ENCODE measurements at places on chromosomes 16 and 17.

DNA sequence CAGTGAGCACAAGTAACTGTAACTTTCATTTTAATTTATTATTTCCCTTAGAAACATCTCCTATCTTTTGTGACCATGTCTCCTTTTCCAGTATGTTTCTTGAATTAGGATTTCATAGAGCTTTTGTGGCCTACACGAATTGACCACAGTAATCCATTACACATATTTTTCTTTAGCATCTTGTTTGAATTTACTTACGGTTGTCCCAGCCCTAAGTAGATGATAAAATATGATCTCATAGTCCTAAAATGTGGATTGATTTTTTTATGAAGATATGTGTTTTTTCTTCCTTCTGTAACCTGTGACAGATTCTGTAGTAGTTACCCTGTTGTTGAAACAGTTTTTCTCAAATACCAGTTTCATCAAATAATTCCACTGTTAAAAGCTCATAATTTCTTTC, 61.5 kb downstream of the NF1 start:
- DNase-seq: no peak

DNA sequence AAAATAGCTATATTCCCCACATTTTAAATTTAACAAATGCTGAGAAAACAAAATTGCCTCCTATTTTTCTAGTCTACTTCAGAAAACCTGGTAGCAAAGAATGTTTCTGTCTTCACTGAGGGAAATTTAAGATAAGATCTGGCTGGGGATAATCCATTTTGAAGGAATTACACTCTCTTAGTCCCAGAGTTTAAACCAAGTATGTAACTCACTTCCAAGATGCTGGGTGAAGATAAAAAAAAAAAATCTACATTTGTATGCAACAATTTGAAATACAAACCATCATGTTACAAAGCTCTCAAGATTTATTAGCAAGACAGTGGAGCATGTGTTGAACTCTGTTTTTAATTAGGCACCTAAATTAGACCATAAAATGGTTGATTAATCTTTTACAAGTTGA, 5.7 kb downstream of the HS3ST3B1 start:
- no peak for DNase-seq

DNA sequence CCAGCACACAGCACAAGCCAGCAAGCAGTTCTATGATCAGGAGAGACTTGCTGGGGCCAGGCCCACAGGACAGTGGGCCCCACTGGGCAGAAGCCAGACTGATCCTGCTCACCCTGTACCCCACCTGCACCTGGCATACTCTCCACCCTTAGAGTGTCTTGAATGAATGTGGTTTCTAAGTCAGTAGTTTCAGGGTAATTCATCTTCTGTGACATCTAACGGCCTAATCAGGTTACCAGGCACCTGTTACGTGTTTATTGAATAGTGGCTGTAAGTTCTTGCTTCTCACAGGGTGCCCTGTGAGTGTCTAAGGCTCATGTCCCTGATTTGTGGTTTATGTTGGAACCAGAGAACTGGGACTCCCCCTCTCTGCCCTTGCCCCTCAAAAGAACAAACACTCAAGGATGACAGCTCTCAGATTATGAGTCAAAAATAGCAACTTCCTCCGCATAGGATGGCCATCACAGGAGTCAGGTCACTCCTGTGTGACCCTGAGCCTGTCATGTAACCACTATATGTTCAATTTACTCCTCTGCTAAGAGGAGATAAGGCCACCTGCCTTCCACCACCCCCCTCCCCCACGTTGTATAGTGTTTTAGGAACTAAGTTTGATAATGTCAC, 7.0 kb upstream of the OR2C1 start:
- DNase-seq: no peak

GRCh38 chr16:84199861-84200260, 8.9 kb downstream of the ADAD2 start:
- DNase-seq: no peak

DNA sequence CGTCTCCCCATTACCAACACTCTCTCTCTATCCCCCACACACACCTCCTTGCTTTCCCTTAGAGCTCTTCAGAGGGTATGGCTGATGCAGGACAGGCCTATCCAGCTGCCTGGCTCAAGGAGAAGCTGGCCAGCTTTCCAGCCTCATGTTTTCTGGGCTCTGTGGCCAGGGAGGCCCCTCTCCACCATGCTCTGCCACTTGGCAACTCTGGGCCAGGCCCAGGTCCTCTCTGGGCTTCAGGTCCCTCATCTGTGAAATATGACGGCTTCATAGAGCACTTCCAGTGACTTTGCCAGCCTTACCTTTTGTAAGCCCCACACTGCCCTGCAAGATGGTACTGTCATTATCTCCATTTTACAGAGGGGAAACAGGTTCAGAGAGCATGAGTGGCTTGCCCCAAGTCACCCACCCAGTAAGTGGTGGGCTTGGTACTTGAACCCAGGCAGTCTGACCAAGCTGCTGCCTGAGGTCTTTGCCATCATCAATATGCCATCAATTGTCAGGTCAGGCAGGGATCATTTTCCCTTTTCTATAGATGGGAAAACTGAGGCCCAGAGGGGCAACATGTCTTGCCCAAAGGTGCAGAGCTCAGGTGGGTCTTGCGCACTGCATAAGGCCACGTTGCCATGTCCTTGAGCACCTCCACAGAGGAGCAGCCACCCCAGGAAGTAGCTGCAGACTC, 548 bp upstream of the ADGRG5 start:
- DNase-seq: no peak

DNA sequence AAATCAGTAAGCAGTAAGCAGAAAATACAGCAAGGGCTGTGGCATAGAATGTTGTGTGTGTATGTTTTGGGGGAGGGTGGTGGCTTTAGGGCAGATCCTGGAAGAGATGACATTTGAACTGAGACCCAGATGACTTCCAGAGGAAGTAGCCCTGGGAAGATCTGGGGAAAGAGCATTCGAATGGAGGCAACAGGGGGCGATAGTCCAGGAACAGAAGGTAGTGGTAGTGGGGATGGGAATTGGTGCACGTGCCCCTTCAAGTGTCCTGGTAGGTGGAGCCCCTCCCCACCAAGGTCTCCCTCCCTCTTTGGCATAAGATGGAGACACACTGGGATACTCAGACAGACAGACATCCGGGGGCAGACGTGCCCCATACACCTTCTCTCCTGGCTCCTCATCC, 14.1 kb downstream of the ARHGEF15 start:
- DNase-seq: no peak
